ENCODE measurements at places on chromosomes 7 and 10. TPM values are rescaled to one million over a fixed set of nuclear protein-coding genes. Genes with fewer than 3 reads are reported as not detected.

POLR2J2 gene
- 1.7 TPM for total RNA-seq

GRCh38 chr10:132062641-132063390 is 2.9 kb upstream of the JAKMIP3 start:
- no peak for DNase-seq

CPED1 gene
- 1.5 TPM for total RNA-seq

PDE6C gene
- not detected for total RNA-seq

- DNase-seq, result no peak
Measured at GRCh38 chr7:8566016-8566415, 132.6 kb downstream of the NXPH1 start.

DNA sequence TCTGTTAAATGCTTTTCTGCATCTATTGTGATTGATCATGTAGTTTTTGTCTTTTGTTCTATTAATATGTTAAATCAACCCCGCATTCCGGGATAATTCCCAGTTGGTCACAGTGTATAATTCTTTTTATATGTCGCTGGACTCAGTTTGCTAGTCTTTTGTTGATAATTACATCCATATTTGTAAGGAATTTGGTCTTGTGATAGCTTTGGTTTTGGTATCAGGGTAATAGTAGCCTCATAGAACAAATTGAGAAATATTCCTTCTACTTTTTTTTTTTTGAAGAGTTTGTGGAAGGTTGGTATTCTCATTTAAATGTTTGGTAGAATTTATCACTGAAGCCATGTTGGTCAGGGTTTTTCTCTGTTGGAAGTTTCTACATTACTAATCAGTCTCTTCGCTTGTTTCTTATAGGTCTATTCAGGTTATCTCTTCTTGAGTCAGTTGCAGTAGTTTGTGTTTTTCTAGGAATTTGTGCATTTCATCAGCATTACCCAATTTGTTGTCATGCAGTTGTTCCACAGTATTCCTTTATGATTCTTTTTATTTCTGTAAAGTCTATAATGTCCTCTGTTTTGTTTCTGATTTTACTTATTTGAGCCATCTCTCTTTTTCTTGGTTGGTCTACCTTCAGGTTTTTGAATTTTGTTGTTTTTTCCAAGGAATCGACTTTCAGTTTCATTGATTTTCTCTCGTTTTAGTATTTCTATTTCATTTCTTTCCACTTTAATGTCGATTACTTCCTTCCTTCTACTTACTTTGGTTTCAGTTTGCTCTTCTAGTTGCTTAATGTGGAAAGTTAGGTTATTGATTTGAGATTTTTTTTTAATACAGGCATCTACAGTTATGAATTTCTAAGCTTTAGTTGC is 64.6 kb upstream of the GJD4 start:
- no peak for DNase-seq

DNA sequence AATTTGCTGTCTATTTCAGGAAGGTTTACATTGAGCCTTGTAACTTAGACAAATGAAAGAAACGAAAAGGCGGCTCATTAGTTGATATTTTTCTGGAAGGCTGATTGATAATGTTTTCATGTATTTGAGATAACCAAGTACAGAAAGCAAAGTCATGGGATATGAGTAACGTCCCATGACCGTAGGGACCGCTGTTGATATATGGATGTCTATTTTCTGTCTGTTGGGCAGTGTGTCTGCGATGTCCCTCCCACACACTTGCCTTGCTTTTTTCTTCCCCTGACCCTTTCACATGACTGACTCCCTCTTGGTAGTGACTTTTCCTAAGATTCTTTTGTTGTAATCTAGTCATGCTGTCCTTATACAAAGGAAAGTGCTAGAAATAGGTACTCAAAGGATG is 57.0 kb upstream of the GPR158 start:
- DNase-seq, result no peak

Data from pulmonary artery endothelial cell (primary cell).